ENCODE measurements at places on chromosomes 4 and X.

- no peak for DNase-seq
These were observed 89.7 kb upstream of the NDP start for GRCh38 chrX:44062840-44063239.

GRCh38 chr4:58261526-58261925 is 1151.3 kb upstream of the IGFBP7 start:
- DNase-seq, result no peak

DNA sequence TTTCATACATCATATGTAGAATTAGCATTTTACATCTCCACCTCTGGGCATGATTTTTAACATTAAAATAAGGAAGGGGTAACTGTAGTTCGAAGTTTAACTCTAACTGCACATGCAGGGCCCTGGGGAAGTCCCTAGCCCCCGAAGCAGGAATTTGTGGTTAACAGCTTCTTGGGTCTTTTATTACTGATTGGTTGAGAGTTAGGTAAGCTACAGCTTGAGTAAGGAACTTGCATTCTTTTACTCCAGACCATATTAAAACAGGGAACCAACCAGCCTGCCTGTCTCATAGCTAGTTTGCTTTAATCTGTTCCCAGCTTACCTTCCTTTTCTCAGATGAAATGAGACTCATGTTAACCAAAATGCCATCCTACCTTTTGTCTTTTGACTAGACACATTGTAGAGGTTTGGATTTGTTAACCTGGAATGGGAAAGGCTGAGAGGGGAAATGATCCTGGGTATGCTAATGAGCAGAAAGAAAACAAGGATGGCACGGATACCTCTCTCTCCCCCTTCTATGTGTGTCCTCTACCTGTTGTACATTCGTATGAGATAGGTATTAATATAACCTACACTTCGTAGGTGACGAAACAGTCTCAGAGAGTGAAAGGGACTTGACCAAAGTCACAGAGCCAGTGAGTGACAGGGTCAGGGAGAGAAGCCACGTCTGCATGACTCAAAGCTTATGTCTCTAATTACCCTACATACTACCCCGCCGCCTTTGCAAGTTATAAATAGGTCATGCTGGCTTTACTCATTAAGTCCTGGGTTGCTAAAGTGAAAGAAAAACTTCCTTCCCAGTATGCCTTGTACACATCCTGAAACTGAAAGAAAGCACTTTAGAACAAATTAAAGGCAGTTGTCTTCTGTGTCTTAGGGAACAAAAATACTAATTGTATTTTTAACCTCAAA is 119.5 kb upstream of the AFF2 start:
- DNase-seq, result peak; percentile 27

DNA sequence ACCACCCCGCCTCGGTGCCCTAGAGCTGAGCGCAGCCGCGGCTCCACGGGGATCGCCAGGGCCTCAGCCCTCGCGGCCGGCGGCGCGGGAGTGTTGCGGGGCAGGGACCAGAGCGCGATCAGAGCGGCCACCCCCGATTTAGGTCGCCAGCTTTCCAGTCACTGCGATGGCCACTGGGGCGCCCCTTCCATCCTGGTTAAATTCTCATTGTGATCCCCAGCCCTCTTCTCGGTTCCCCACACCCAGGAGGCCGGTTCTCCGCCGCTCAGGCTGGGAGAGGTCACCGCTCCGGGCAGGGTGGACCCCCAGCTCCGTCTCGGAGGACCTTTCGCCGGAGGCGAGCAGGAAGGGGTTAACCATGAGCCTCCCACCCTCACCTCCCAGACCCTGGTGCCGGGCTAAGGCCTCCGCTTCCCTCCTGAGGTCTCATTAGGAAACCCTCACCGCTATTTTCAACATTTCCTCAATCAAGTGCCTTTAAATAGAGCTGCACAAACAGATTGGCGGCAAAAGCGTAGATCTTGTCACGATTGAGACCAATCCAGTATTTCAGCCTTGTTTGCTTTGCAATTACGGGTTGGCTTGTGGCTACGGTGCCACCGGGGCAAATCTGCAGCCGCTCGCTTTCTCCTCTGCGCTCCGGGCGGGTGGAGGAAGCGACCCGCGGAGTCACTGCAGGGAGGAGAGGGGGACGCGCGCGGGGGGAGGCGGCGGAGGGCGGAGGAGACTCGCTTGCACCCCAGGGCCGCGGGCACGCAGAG is 8.3 kb upstream of the HAND2 start:
- DNase-seq, result no peak

DNA sequence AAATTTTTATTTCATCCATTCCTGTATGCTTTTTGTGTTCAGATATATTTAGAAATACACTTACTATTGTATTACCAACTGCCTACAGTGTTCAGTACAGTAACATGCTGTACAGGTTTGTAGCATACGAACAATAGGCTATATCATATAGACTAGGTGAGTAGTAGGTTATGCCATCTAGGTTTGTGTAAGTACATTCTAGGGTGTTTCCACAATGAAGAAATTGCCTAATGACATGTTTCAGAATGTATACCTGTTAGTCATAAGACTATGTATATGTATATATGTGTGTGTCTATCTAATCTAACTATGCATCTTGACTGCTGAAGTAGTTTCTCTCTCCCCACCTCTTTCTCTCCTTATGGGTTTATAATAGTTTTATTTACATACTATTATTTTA is 51.5 kb upstream of the BTC start:
- DNase-seq, result no peak

- DNase-seq, result no peak
These were observed 13.1 kb downstream of the NAT8L start for GRCh38 chr4:2071912-2072867.

DNA sequence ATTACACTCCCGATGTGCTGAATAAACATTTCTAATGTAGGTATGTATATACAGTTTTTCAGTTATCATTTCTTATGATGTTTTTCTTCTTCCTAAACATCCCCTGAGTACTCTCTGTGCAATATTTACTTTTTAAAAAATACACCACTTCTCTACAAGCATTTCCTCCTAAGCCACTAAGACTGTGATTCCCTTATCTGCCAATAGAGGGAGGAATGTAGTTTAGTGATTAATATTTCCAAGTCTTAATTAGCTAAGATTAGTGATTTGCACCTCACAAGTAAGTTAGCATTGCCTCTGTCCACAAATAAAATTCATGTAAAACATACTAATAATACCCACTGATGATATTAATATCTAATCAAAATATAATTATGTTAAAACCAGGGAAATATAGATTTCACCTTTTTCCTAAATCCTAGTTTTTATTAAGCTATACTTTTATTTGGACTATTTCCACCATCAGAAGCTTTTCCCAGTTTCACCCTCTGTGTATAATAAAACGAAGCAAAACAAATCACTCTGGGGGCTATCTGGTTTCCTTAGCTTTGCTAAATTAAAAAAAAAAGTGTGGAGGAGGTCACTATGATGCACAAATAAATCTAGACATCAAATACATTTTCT is 909.1 kb downstream of the FAT4 start:
- no peak for DNase-seq

DNA sequence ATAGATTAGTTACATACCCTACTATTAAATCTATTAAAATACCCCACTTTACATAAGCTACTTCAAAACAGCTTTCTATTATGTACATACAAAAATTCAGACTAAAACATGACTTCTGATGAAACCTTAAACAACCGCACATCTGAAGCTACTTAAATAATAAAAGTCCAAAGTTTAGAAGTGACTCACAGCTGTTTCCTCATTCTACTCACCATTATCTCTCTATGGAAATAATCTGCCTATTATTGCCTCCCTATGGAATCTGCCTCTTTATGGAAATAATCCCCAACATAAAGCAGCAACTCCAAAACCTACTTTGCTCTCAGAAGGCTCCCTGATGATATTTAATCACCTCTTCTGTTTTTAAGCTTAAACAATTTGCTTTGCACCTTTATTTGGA is 15.7 kb upstream of the BANK1 start:
- DNase-seq, result no peak

DNA sequence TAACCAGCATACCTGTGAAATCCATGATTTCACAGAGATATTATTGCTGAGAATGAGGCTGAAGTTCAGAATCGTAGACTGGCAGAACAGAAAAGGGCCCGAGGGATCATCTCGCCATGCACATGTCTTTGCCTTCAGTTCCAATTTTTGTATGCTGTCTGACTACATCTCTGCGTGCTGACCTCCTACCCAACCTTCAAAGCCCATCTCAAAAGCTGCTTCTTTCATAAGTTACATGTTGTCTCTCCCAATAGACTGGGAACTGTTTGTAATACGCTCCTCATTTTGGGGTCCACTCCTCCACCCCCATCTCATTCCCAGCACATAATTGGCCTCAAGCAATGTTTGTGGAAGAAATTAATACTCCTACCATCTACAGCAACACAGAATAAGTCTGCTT is 78.2 kb downstream of the RTL5 start:
- DNase-seq, result no peak

DNA sequence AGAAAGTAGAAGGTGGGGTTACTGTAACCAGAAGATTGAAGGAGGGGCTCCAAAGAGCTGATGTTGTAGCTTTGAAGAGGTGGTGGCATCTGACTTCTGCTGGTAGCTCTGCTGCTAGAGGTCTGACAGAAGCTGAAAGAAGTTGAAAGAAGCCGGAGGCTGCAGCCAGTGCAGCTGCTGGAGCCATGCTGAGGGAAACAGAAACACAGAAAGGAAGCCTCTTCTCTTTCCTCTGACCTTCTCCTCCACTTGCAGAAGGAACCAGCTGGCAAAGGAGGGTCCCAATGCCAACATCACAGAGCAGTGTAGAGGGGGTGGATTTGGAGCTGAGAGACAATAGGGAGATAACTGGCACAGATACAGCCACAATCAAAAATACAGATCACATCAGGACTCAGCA is 89.3 kb upstream of the HHIP start:
- no peak for DNase-seq

DNA sequence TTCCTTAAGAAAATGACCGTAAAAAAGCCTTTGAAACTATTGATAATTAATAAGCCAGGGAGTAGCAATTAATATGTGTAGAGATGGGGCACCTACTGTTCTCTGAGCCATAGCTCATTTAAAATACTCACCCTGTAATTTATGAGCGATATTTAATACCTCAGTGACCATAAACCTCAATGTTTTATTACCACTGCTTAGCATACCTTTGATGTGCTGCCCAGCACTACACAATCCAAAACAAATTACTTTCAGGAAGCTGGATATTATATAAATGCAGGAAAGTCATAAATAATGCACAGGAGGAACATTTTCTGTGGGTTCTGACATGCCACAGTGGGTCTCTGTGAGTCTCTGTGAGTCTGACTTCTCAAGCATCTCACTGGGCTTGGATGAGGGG is 166.1 kb upstream of the RPL34 start:
- DNase-seq, result no peak

DNA sequence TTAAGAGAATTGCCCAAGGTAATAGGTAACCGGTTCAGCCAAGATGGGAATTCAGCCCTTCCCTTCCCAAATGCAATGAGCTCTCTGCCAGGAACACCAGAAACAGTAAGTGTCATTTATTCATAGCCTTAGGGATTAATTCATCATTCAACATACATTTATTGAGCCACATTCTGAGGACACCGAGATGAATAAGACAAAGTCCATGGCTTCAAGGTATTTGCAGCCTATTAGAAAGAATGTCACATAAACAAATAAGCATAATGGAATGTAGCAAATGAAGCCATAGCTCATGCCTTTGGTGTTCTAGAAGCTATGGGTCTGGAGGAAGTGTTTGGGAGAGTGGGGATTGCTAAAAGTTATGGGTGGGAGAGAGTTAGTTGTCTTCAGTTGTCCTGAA is 6.3 kb upstream of the TAB3 start:
- no peak for DNase-seq

DNA sequence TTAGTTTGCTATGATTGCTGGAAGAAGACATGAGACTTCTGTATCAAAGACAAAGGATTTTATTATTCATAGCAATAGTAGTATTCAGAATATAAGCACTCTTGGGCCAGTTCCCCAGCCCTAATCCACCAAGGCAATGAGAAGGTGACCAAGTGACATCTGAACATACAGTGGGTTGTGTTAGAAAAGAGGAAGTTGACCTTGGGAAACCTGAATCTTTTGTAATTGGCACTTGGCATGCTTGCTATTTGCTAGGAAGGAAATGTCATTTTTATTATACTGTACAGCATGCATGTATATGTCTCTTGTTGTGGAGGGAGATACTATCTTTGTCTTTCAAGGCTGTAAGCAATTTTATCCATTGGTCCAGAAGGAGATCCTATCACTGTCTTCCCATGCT is 216.1 kb upstream of the FAT1 start:
- DNase-seq, result no peak

GRCh38 chr4:25466966-25467697 is 90.1 kb downstream of the ANAPC4 start:
- no peak for DNase-seq

- no peak for DNase-seq
These were observed 75.8 kb downstream of the STIM2 start for GRCh38 chr4:26936284-26937065.

- no peak for DNase-seq
These were observed 95.1 kb downstream of the AFAP1 start for GRCh38 chr4:7844594-7844991.

DNA sequence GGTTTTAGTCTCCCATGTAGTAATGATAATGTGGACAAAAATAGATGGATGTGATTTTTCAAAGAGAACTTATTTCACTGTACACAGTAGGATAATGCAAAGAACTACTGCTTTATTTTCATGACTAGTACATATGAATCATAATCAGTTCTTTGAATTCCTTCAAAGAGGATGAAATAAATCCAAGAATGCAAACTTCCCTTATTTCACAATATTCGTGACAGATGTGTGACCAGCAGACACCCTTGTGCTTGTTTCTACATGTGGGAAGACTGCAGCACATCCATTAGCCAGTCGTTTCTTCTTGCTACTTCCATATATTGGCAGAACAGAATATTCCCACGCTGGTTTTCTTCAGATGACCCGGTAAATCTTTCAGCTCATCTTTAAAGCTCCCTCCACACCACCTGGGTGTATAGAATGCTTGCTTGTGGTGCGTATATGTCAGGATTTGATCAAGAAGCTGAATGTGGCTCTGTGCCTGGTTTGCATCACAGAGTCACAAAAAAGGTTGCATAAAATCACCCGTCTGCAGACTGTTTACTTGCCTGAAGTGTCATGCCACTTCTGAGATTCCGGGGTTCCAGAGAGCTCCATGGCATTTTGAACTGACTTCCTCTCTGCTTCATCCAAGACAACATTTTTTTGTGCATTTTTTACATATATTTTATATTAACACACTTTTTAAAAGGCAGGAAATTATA is 47.7 kb upstream of the FAT4 start:
- DNase-seq, result no peak

DNA sequence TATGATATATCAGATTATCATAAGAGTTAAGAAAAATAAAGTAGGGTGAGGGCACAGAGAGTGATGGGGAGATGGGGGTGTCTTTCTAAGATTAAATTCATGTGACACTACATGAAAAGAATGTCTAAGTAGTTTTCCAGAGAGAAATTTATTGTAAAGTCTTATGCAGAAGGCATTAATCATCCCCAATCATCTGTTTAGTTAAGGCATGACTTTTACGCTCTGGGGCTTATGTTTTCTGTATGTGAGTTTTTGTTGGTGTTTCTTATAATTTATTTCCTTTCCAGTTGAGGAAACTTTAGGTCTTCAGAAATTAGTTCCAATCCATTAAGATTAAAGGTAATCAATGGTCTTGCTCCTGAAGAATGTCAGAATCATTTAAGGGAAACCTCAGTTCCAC is 383.0 kb upstream of the GALNT7 start:
- DNase-seq, result no peak

- no peak for DNase-seq
These were observed 28.1 kb upstream of the TENM3 start for GRCh38 chr4:182215148-182215547.

All from stimulated activated CD8-positive, alpha-beta memory T cell treated with anti-CD3 and anti-CD28 coated beads, Interleukin-4, amount 100 ng/mL, for 24 hours (primary cell).